ENCODE measurements at places on chromosomes 11 and 22.

GRCh38 chr11:12109591-12110196 lies 696 bp upstream of the MICAL2 start:
- DNase-seq = no peak

DNA sequence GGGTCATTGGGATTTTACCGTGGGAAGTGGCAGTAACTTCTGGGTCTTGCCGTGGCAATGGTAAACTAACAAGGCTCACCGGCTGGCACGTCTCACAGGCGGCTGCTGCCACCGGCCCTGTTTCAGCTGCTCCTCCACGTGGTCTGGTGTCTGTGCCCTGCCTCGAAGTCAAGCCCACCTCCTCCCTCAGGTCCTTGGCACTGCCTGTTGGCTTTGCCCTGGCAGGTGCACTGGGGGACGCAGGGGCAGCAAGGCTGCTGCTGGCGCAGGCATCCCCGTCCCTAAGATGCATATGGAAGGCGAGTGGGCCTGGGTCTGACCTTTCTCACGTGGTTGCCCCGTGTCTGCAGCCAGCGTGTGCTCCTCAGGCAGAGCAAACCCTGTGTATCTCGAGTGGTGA lies 783.6 kb downstream of the BRD1 start:
- DNase-seq = no peak

DNA sequence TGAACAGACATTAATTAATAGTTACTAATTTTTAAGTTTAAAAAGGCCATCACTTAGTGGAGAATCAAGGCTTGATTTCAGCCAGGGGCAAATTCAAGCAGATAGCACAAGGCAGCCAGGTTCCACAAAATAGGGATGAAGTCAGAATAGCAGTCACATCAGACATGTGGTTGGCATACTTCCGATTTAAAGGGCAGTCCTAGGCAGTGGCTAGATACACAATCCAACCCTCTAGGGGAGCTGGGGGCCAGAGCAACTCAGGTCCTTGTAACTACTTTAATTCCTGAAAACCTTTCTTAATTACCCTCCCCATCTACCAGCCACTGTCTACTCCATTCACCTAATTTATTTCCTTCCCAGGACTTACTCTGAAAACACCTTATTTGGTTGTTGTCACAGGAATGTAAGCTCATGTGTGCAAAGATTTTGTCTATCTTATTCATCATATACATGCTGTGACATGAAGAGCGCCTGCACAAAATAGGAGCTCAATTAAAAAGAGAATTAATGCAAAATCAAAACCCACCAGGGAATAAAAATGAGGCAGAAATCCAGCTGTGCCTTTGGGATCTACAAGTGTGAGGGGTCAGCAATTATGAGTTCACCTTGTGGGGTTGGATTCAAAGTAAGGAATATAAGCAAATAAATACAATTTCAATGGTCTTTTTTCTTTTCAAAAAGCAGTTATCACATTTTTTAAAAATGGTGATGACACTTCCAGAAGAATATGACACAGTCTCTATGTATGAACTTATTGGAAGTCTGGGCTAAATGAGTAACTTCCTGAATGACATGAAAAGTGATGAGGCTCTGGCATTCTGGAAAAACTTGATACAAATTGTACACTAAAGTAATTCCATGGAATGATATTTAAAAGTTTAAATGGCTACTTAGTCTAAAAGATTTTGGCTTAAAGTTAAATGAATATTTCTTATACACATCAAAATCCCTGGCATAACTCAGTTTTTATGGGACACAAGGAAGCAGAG lies 53.8 kb downstream of the COPB1 start:
- no peak for DNase-seq

- no peak for DNase-seq
Observed at GRCh38 chr22:20316844-20317401, 2.9 kb downstream of the DGCR6L start.

DNA sequence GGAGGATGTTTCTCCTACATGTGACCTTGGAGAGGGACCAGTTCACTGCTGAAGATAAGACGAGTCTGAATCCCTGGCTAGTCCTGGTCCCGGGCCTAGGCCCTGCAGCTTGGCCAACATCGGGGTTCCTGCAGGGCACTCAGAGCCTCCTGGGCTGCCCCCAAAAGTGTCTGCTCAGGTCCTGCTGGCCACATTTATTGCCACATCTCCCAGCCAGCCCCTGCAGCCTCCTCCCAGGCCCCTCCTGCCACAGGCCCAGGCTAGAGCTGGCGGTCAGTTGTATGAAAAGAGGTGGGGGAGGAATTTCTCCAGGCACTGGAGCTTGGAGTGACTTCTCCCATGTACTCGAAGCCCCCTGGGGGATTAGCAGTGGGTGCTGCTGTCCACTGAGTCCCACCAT lies 56.5 kb upstream of the PPARA start:
- no peak for DNase-seq

- no peak for DNase-seq
Observed at GRCh38 chr22:32991353-32992101, 66.7 kb downstream of the SYN3 start.

DNA sequence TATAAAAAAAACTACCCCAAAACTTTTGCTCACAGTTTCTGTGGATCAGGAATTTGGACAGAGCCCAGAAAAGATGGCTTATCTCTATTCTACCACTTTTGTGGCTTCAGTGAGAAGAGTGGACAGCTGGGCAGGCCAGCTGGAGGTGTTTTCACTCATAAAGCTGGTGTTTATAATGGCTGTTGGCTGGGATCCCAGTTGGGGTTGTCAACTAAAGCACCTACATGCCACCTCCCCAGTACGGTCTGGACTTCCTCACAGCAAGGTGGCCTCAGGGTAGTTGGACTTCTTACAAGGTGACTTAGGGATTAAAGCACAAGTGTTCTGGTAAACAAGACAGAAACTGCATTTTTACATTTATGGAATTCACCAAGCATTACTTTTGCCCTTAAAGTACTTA lies 171.0 kb downstream of the NELL1 start:
- DNase-seq = no peak

- DNase-seq = no peak
Observed at GRCh38 chr11:99535406-99535805, 514.7 kb downstream of the CNTN5 start.

GRCh38 chr11:124841201-124841600 lies 24.0 kb upstream of the ROBO3 start:
- DNase-seq = no peak

DNA sequence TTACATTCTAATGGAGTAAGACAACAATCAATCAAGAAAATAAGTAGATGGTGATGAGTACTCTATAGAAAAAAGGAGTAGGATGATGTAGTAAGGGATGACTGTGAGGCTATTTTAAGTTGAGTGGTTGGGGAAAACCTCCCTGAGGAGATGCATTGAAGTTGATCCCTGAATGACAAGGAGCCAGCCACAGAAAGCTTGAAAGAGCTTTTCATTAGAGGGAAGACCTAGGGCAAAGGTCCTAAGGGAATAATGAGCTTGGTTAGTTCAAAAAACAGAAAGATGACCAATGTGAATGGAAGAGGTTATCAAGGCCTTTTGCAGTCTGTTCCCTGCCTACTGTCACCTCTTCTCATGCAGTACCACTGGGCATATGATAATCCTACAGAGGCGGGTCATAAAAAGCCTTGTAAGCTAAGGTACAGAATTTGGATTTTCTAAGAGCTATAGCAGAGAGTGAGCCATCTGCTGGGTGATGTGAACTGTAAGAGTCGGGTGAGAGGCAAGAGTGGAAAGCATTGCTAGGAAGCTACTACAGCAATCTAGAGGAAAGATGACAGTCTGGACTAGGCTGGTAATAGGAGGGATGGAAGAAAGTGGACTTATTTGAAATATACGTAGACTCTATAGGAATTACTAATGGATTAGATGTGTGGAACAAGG lies 3.1 kb downstream of the PPP2R1B start:
- no peak for DNase-seq

- no peak for DNase-seq
Observed at GRCh38 chr22:17998913-17999312, 25.4 kb downstream of the MICAL3 start.

DNA sequence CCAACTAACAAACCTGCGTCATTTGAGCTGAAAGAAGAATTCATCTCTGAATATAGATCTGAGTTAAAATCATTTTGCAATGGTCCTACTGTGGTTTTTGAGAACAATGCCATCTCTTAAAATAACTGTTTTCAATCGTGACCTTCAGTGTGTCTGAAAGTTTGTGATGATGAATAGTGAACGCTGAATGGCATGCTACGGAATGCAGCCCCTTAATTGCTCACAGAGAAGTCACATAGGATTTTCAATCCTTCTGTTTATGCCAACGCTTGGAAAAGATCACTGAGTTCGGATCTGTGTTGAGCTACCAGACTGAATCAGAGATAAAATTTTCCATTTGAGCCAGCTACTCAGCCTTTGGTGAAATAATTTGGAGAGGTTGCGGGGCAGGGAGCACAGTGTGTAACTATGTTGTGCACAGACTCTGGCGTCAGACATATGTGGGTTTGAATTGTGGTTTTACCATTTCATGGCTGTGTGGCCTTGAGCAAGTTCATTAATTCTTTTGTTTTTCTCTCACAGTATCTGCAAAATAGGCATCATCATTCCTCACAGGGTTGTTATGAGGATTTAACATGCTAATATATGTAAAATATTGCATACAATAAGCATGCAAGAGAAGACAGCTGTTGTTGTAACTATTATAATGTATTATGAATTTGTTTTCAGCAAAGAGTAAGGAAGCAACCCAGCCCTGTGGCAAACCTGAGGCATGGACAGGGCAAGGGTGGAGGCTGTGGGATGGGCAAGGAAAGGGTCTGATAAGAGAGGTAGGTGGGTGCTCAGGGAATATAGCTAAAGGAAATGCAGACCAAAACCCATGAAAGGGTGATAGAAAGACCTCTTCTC lies 679.9 kb downstream of the KCNA4 start:
- DNase-seq = no peak

DNA sequence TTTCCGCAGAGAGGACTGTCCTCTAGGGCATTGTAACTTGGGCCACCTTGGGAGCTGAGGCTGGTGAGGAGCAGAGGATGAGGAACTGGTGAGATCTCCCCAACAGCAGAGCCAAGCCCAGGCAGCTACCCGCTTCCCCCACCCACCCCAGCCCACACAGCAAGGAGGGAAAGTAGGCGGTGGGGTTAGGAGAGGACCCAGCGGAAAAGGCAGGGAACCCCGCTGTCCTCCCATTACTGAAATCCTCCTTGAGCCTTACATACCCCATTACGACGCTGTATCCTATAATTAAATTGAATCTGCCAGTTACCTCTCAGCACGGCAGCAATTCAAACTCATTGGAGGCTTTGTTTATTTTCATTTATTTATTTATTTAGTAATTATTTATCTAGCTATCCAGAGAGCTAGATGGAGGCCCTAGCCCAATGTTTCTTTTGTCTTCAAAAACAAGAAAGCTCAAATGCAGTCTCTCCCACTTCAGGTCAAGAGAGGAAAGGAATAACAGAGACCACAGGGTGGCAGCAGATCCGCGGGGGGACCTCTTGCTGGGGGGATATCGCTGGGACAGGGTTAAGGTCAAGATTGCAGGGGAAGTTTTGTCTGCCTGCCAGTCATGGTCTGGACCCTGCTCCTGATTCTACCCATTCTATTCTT lies 218.0 kb downstream of the ST3GAL4 start:
- DNase-seq = no peak

DNA sequence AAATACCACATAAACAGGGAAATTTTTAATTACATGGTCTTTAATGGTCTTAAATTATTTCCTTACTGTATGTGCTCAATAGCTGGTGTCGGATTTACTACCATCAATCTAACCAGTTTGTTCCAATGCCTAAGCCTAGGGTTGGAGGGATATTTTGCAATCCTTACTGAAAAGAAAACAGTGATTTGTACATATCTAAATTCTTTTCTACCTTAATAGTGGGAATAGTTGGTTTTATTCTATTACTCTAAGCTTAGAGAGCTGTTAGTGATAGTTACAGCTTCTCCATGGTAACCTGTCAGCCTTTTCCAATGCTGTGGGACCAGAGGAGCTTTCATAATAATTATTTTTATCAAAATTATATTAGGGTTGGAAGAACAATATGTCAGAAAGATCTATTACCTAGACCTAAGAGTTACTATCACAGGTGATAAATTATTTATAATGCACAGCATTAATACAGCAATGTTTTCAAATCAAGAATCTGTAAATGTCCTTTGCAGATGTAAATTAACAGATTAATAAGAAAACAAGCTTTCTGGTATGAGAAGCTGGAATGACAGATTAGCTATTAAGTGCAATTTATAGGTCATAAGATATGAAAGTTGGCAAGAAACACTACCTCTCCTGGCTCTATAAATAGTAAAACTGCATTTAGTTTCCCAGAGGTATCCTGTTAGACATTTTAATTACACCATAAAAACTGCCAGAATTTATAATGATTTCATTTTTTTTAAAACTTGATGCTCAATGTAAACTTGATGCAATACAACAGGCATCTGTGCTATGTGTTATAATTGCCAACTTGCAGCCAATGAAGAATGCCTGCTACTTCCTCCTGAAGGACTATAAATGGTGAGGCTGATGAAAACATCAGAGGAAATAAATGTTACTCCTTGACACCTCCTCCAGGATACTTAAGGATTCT lies 262.0 kb upstream of the PITPNB start:
- no peak for DNase-seq

DNA sequence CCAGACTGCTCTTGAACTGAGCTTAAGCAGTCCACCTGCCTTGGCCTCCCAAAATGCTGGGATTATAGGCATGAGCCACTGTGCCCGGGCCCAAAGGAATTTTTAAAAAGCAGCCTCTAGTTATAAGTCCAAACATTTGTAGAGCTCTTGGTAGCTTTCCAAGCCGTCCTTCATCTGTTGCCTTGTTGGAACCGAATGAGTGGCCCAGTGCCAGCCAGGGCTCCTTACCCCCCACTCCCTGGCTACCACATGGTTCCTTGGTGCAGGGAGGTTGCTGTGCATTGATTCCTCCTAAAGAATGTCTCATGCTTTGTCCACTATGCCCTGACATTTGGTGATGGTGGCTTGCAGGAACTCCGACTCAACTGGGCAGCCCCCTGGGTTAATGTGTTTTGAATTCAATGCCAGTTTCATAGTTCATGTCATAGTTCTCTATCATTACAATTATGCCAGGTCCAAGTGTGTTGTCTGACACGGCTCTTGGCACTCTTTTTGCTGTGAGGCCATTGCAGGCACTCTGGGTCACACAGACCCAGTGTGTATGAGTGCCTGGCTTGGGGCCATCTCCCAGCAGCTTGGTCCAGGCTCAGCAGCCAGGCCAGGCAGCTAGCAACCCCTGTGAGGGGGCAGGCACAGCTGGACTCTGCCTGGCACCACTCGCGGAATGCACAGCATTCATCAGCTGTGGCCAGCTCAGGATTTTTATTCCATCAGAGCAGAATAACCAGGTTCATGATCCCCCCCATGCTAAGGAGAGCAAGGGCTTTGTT lies 13.3 kb upstream of the MICALL1 start:
- no peak for DNase-seq

DNA sequence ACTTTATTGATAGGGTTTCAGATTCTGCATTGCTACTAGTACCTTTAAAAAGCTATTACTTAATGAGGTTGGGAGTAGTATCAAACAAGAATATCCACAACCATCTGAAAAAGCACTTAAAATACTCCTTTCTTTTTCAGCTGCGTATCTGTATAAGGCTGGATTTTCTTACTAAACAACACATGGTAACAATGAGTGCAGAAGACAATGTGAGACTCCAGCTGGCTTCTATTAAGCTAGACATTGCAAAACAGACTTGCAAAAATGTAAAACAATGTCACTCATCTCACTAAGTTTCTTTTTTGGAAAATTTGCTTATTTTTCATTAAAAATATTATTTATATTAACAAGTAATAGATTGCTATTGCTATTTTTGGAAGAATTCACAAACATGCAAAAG lies 132.6 kb downstream of the WNT11 start:
- no peak for DNase-seq

- no peak for DNase-seq
Observed at GRCh38 chr11:40139066-40139465, 1320.4 kb downstream of the LRRC4C start.

- DNase-seq = no peak
Observed at GRCh38 chr11:132088551-132088950, 718.1 kb downstream of the NTM start.

GRCh38 chr22:17201285-17201945 lies 17.8 kb downstream of the ADA2 start:
- DNase-seq = no peak

Data from central memory CD4-positive, alpha-beta T cell (primary cell).